ENCODE measurements at places on chromosomes 5 and 9.

GRCh38 chr9:93083592-93084470 is 12.2 kb upstream of the CARD19 start:
- no peak for DNase-seq

DNA sequence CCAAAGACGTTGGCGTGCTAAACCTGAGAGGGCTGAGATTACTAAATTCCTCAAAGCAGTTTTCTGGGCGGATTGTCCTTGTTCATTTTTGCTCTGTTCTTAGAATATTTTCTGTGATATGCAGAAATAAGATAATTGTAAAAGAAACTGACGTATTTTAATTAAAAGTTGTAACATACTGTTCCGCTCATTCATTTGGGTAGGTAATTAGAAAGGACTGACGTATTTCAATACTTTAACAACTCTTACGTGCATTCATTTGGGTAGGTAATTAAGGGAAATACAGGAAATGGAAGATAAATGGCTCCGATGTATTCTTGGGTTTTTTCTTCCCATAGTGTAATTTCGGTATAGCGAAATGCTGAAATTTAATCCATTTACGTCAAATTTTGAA is 1.1 kb downstream of the OSTF1 start:
- DNase-seq = no peak

- DNase-seq = no peak
These were observed 27.9 kb upstream of the CDKN2B start for GRCh38 chr9:22036866-22037626.

GRCh38 chr9:96299823-96300222 is 2.2 kb downstream of the HSD17B3 start:
- no peak for DNase-seq

GRCh38 chr5:128579639-128580038 is 41.6 kb upstream of the FBN2 start:
- no peak for DNase-seq

GRCh38 chr5:180080486-180081280 is 9.1 kb upstream of the RNF130 start:
- DNase-seq = no peak
